ENCODE measurements at places on chromosomes 4 and X. TPM values are rescaled to one million over a fixed set of nuclear protein-coding genes. Genes with fewer than 3 reads are reported as not detected.

RTL3 gene
- not detected for polyA plus RNA-seq

DNA sequence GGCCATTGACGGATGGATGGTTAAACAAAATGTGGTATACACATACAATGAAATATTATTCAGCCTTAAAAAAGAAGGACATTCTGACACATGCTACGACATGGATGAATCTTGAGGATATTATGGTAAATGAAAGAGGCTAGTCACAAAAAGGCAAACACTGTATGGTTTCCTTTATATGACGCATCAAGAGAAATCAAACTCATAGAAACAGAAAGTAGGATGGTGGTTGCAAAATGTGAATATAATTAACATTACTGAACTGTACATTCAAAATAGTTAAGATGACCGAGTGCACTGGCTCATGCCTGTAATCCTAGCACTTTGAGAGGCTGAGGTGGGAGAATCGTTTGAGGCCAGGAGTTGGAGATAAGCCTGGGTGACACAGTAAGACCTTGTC, 9.5 kb upstream of the CASK start:
- no peak for DNase-seq

GRCh38 chr4:88743696-88744095, 46.1 kb upstream of the NAP1L5 start:
- DNase-seq = no peak

GRCh38 chrX:63186137-63186536, 165.0 kb downstream of the SPIN4 start:
- no peak for DNase-seq

SH2D1A gene
- polyA plus RNA-seq = 0.26 TPM

DNA sequence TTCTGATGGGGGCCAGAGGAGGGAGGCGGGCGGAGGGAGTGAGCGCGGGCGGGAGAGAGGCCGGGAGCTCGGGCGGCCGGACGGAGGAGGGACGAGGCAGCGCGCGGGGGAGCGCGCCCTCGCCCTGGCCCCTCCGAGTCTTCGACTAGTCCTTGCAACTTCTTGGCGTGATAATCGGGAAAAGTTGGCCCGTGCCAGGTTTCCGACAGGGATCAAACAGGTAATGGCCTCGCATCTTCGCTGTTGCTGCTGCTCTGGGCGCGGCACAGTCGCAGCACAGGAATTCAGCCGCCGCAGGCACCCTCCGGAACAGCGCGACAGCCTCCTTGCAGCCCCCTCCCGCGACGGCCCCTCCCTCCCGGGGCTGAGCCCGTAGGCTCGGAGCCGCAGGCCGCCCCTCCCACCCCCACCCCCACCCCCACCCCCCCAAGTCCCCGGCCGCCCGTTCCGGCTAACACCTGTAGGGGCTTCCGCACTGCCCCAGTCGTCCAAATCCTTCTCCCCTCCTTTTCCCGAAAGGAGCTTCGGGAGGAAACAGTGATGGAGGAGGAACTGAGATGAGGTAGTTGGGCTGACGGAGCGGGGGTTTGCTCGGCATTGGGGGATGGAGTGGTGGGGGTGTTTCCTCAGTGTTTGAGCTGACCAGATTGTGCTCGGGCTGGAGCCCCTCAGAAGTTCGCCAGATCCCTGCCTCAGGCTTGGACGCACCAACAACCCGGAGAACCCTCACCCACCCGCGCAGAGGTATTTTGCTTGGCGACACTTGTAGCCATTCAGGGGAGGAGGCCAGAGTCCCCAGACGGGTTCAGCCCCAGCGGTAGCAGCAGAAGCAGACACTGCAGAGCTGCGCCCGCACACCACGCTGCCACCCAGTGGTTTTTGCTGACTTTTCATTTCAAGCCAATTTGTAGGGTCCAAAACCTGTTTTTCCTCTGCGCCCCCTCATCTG, at the start of gene FGF13:
Gene FGF13, minus strand, starts transcription at position 319 of the 949 bp plus-strand sequence. CDS start 714 bp downstream, outside the sequence.
- no peak for DNase-seq

DNA sequence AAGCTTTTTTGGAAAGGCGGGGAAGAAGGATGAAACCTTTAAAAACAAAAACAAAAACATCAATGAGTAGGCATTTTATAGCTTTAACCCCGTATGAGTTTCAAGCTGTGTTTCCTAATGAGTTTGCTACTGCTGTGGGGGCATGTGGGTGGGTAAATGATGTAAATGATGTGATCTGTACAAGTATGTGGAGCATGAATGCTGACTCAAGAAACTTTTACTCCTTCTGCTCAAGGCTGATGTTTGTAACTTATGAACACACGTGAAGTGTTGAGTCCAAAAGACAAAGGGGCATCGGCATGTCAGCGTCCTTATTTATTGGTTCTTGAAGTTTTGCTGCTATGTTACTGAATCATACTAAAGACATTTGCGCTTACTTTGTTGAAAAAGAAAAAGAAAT, 76.9 kb downstream of the CLCN4 start:
- no peak for DNase-seq

TDO2 gene
- polyA plus RNA-seq = 4.8 TPM

GPR78 gene
- polyA plus RNA-seq = 1.3 TPM

GRCh38 chr4:108139089-108139488, 29.6 kb downstream of the LEF1 start:
- no peak for DNase-seq

CYLC1 gene
- polyA plus RNA-seq = not detected

DNA sequence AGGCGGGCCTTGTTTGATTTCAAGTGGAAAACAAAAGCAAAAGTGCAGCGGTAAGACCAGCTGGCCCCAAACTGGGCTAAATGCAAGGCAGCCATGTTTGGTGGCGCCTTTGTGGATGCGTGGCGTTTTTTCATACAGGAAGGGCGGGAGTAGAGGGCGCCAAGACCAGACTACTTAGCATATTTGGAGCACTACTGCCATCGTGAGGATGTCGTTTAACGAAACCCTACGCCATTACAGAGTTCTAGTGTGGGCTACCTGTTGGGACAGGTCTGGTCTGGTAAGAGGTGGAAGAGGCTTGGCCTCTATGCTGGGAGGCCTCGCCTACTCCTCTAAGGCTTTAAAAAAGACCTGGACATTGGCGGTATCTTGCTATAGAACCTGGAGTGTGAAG, 230.7 kb upstream of the STK26 start:
- no peak for DNase-seq

CLNK gene
- 0.52 TPM for polyA plus RNA-seq

DNA sequence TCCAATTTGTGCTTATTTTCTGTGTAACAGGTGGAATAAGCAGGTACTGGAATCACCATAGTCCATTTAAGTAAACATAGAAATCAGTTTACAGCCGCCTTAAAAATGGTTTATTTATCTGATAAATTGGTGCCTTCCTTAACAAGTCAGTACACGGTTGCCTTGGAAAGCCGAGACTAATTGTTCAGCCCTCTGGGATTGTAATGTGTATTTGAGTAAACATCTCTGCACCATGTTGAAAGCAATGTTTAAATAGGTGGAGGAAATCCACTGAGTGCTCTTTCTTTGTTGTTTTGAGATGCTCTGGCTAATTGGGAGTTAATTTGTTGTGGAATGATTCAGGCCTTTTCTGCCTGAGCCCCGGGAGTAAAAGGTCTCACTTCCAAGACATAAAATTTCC, 45.7 kb upstream of the ADRA2C start:
- DNase-seq = no peak

- no peak for DNase-seq
Measured at GRCh38 chr4:1409491-1410425, 3.5 kb upstream of the NKX1-1 start.

GRCh38 chr4:159287767-159288166, 184.9 kb downstream of the RAPGEF2 start:
- DNase-seq = no peak

GRCh38 chrX:42102586-42103282, 179.4 kb upstream of the CASK start:
- DNase-seq = no peak

BEX1 gene
- polyA plus RNA-seq = 61.6 TPM

GRCh38 chrX:17032351-17032750, 85.9 kb downstream of the REPS2 start:
- no peak for DNase-seq

CITED1 gene
- polyA plus RNA-seq = 16.9 TPM

NSG1 gene
- 4.4 TPM for polyA plus RNA-seq

DNA sequence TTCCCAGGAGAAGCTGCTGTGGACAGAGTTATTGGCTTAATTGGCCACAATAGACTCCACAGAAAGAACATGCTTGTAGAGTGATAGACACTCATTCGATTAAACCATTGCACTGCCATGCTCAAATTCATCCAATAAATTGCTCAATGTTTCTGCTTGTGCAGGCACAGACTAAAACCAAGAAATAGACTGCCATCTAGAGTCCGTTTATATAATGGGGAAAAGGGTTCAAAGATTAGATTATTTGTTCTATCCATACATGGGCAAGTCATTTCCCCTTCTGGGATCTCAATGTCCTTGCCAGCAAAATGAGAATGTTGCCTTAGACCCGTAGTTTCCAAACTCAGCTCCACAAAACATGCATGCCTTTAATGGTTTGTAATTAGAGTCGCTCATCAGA, 8.7 kb downstream of the SMIM10 start:
- DNase-seq = no peak

DNA sequence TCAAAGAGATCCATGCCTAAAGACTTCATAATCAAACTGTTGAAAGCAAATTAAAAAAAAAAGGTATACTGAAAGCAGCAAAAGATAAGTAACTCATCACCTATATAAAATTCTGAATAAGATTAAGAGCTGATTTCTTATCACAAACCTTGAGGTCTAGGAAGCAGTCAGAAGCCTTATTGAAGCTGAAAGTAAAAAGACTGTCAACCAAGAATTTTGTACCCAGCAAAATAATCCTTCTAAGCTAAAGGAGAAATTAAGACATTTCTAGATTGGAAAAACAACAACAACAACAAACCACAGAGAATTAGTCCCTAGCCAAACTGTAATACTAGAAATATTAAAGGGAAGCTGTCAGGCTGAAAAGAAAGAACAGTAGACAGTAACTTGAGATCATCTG, 622.9 kb downstream of the PCDH7 start:
- no peak for DNase-seq

FAM149A gene
- polyA plus RNA-seq = 21.5 TPM

GRCh38 chr4:126097155-126097799, 782.5 kb downstream of the FAT4 start:
- no peak for DNase-seq

DNA sequence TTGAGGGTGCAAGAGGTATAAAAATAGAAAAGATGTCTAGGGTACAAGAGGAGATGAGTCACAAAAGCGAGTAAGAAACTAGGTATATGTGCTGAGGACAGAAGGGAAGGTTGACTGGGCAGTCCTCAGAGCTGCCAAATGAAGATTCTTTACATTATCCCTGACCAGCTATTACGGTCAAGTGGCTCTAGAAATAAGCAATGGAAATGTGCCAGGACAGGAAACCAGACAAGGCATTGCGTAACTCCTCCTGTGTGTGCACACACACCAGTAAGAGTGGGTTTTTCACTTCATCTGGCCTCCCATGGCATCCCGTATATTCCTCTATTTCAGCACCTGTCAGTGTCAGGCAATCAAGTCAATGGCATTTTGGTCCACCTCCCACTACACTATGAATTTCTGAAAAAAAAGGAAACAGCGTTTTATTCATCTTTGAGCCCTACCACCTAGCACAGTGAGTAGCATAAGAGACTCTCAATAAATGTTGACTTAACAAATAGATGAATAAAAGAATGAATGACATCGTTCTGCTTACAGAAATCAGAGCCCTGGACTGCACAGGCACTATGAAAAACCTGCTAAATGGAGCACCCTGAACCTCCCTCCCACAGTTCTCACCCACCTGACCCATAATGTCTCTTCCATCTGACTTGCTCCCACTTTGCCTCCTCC, 62.6 kb upstream of the KLF3 start:
- no peak for DNase-seq

ADH4 gene
- 0.52 TPM for polyA plus RNA-seq

DNA sequence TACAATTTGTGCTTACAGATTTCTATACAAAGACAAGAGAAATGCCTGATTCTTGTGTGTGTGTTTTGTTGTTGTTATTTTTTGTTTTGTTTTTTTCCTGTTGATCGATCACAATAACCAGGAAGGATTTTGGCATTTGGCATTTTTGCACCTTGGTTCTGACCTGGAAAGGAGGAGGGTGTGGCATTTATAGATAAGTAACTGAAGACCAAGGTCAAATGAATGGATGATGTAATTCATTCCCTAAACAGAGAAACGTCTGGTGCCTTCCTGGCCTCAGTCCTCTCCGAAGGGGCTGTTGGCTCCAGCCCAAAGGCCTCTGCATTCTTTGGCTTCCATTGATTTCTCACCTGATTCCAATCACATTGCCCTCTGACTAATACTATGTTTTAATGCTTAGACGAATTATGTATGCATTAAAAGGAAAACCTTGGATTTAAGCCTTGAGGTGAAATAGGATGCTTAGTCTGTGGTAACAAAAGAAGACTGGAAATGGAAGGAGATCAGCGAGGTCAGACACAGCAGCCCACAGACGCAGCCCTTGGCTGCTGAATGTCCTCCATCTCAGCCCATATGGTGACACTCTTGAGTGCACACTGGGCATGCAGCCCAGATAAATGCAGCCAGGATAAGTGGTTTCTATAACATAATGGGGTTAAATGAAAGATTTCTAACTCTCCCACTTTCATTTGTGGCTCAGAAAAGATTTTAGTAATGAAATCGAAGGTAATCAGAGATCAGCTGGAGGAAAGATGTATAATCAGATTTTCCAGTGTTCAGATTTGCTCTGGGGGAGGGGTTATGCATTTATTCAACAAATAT, 60.5 kb upstream of the TRIM2 start:
- DNase-seq = peak; percentile 51

MTTP gene
- polyA plus RNA-seq = 5.2 TPM

DNA sequence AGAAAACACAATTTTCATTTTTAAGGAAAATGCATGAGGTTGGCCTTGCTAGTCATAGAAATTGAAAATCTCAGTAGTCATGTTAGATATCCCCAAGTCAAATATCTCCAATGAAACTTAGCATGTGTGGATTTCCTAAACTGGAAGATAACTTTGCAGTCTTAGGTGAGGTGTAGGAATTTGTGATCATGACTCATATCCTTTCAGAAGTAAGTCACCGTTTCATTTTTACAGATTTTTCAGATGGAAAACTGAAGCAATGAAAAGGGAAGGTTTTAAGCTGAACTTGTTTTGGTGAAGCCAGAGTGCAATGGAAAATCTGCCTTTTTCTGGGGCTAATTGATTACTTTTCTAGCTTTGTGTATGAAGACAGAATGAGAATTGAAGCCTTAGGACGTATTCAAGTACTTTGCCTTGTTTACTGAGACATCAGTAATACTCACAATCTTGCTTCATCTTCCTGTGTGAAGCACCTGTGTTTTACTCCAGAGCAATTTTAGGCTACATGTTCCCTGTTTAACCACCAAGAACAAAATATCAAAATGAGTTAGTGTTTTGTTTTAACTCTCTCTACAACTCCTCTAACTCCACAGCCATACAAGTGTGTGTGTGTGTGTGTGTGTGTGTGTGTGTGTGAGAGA, 1662.8 kb upstream of the ADGRL3 start:
- DNase-seq = no peak

GRCh38 chr4:168514249-168514852, 17.5 kb downstream of the PALLD start:
- no peak for DNase-seq

LDB2 gene
- polyA plus RNA-seq = 124 TPM
